NCI-H510A treated with DMSO at 0.1 percent for 48 hours (cell line): ENCODE measurements at places on chromosomes 7 and 10.

GRCh38 chr10:8310930-8311329, 256.4 kb downstream of the GATA3 start:
- DNase-seq, result no peak

DNA sequence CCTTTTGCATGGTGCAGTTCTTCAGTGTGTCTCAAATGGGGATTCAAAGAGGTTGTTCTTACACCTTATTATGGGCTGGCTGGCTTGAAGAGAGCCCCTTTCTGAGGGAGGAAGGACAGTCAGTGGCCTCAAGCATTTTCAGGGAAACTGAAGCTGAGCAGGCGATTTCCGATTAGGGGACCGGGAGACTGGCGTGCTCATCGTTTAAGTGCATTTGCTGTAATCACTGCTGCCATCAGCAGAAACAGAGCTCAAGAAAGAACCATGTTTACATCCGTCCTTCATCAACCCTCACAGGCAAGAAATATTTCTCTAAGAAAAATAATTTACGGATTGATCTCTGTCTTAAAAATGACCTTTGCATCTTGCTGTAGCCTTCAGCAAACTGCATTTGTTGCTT, 32.2 kb downstream of the DNAJB6 start:
- no peak for DNase-seq

DNA sequence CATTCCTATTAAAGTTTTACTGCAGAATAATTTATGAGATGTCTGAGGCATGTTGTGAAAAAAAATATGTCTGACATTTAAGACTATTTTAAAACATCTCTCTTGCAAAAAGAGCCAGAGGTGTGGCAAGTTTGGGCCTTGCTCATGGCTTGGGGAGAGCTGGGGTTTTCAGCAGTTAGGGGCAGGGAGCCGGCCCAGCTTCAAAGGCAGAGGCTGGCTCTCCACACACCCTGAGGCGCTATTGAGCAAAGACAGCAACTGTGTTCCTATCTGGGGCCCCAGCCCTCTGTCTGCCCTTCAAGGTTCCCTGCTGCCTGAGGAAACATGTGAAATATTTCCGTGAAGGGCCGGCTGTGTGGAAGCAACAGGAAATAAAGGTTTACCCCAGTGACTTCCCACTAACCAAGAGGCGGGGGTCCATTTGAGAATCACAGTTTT, 94.0 kb downstream of the SORBS1 start:
- DNase-seq, result peak; percentile 30

DNA sequence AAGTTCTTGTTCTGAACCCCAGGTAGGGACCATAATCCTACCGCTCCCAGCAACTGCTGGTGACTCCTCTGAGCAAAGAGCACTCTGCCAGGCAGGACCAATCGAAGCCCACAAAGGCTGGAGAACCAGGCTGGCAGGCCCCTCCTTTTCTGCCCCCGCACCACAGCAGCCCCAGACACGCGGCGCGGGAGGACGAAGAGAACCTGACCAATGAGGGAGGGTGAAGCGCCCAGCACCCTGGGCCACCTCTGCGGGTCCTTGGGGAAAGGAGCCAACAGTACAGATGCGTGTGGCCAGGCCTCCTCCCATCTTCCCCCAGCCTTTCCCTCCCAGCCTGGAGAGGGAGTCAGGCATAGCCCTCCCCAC, 25.9 kb downstream of the CTBP2 start:
- no peak for DNase-seq

DNA sequence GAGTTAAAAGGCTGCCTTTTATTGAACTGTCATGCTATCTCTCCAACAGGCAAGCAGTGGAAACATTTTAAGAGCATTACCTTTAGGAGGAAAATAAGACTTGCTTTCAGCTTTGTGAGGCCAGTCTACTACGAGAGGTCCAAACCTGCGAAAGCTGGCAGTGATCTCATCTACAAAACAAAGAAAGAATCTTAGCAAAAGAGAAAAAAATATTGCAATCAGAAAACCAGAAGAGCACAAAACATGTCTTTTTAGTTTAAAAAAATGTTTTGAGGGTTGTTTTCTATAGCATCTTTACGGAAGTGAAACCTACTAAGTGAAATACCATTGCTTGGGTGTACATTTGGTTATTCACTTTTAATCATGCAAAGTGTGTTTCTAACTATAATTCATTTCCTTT, 147.9 kb downstream of the CPEB3 start:
- no peak for DNase-seq

DNA sequence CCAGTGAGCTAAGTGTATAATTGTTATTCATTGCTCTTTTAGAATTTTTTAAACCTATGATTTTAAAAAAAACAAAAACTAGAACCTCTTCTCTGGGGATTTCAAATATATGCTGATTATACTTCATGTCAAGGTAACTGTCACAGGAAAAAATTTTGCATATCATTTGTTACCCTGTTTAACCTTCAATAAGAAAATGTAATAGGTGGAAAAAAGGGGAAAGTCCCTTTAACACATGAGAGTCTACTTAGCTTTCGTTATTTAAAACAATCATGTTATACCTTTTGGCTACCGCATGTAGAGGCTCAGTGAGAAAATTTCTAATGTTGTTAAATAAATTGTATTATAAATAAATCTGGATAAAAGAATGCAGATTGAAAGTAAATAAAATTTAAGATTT, 190.1 kb upstream of the AKR1E2 start:
- no peak for DNase-seq

- DNase-seq, result no peak
Observed at GRCh38 chr10:14186245-14186644, 144.5 kb downstream of the FRMD4A start.

GRCh38 chr7:36644625-36645422, 79.5 kb downstream of the AOAH start:
- DNase-seq, result no peak

DNA sequence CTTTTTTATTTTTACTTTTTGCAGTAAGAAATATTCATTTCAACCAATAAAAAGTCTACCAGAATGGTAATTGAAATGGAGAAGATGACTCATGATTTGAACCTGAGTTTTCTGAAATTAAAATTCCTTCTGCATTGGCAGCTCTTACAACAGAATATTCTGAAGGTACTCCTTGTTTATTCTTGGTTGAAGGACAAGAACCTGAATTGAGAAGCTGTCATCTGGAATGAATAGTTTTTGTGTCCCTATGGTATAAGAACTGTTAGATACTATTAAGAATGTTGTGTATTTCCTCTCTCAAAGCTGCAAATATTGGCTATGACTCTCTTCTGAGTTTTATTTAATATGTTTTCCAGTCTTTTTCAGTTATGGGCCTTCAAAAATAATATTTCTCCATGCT, 56.1 kb downstream of the CDK1 start:
- no peak for DNase-seq

DNA sequence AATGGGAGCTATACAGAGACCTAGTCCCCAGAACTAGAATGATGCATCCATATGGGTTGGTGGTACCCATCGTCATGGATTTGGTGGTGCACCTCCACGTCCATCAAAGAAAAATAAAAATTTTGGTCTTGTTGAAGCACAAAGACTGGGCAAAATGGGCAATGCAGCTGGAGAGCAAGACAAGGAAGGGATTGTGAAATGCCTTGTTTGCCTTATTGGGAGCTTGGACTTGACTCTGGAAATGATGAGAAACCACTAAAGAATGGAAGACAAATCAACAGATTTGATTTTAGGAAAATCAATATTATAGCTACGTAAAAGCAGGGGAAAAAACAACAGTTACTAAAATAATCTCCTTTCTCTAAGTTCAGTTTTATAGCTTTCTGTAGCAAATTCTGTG, 150.9 kb downstream of the CPED1 start:
- DNase-seq, result no peak
